ENCODE measurements at places on chromosomes 1 and 21.

DNA sequence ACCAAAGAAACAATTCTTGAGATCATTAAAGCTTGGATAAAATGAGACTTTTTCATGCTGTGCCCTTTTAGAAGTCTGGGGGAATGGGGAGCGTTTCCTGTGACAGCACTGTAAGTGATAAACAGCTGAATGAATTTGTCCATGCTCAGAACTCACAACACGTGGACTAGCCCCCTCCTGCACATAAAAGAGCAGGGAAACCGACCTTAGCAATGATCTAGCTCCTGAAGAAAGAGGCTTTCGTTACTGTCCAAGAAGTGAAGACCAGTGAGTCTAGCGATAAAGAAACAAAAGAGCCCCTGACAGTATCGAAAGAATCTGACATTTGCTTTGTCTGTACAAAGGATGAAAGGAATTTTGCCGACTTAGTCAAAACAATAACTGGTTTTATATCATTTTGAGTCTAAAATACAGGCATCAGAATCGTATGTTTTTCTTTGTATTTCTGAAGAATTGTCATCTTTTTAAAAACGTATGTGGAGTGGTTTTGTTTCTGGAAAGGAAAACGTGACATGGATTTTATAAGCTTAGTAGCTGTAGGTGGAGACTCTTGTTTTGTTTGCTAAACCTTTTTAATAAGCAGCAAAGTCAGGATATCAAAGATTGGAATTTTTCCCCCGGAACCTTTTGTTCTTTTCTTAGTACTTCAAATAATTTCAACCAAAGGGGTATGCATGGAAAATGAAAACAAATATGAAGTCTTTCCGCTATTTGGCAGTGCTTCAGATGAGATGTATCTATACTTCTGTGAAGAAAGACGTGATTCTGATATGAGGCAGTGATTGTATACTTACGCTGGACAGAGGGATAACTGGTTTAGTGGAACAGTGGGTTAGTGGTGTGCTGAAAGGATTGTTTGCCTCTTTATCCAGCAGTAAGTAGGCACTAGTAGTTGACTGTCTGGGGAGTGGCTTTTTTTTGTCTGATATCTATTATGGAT lies 61.0 kb downstream of the MAST2 start:
- no peak for DNase-seq

DNA sequence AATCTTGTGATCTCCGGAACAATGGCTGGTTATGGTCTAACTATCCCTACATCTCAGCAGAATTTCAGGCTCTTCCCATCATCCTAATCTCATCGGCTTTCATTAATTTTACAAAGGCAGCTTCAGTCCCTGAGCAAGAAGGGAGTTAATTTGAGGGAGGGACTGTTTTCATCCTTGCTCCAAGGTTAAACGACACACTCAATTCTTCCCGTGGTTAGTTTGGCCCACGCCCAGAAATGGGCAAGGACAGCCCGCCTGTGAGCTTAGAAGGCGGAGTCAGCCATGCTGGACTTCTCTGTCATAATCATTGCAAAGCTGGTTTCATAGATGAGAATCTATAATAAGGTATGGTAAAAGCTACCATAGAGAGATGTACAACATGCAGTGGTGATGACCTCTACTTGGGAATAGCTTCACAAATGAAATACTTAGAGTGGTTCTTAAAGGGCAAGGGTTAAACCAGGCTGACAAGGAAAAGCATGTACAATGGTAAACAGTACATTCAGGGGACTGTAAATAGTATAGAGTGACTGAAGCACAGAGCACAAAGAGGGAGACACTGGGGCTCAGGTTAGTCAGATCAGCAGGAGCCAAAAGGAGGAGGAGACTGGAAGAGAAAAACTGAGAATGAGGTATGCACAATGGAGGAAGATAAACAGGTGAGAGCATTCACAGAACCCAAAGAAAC lies 108.8 kb downstream of the SMYD3 start:
- no peak for DNase-seq

- no peak for DNase-seq
Measured at GRCh38 chr1:241822846-241823245, 25.2 kb upstream of the EXO1 start.

DNA sequence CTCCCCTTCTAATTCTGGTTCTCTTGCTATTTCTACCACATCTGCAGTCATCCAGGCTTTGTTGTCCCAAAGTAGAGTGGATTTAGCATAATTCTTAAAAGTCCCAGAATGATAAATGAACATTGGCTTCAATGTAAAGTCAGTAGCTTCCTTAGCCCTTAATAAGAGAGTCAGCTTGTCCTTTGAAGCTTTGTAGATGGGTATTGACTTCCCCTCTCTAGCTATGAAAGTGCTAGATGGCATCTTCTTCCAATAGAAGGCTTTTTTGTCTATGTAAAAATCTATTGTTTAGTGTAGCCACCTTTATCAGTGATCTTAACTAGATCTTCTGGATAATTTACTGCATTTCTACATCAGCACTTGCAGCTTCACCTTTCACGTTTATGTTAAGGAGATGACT lies 181.4 kb upstream of the B3GALT2 start:
- DNase-seq: no peak

DNA sequence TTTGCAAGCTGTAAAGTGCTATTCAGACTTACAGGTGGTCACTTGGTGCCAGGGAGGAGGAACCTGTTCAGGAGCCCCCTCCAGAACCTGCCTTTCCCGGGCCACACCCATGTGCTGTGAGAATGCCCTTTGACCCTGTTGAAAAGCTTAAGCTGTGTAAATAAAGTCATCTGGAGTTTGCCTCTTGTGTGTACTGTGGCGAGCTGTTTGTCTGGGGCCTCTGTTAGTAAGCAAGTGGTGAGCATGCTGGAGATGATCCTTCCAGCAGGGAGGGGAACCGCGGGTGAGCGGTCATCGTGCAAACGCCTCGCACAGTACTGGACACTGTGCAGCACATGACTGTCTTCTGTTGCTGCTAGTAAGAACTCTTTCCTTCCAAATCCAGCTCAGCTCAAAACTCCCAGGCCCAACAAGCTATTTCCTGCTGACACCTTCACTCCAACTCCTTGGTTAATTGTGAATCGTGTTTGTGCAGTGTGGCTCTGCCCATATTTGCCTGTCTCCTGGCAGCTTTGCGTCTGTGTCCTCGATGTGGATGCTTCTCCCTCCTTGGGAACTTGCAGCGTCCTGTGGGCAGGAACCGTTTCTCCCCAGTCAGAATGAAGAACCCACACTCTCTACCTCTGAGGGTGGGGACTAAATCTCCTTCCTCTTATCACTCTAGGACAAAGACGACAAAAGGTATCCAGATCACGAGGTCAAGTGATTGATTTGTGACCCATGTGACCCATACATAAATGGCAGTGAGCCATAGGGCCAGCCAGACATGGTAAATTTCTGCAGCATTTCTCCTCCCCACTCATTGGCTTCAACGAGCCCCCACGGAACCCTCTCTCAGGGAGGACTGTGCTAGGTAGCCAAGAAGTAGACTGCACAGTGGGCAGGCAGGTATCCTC lies 13.9 kb upstream of the BTG2 start:
- DNase-seq: no peak
